ENCODE measurements at places on chromosomes 16 and 17.

- DNase-seq, result peak; percentile 40
These were observed 116.3 kb downstream of the USP22 start for GRCh38 chr17:20926532-20926931.

- no peak for DNase-seq
These were observed 49.2 kb downstream of the RBFOX3 start for GRCh38 chr17:79561486-79562133.

DNA sequence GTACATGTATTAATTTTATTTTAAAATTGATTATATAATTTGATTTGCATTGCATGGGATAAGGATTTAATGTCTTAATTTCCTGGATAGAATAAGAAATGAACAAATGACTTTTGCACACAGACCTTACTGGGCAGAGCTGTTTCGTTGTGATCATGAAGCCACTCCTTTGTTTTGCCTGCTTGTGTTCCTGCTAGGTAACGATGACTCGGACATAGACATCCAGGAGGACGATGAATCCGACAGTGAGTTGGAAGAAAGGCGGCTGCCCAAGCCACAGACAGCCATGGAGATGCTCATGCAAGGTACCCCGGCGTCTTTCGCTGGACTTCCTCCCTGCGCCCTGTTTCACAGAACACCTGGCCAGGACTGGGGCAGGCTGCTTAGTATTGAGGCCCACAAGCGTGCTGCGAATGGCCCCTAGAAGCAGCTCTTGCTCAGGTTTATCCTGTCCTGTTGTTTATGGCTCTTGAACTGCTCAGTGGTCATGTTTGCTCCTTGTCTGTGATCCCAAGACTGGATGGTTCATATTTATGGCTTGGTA, 29.6 kb downstream of the CLUAP1 start:
- DNase-seq, result no peak

DNA sequence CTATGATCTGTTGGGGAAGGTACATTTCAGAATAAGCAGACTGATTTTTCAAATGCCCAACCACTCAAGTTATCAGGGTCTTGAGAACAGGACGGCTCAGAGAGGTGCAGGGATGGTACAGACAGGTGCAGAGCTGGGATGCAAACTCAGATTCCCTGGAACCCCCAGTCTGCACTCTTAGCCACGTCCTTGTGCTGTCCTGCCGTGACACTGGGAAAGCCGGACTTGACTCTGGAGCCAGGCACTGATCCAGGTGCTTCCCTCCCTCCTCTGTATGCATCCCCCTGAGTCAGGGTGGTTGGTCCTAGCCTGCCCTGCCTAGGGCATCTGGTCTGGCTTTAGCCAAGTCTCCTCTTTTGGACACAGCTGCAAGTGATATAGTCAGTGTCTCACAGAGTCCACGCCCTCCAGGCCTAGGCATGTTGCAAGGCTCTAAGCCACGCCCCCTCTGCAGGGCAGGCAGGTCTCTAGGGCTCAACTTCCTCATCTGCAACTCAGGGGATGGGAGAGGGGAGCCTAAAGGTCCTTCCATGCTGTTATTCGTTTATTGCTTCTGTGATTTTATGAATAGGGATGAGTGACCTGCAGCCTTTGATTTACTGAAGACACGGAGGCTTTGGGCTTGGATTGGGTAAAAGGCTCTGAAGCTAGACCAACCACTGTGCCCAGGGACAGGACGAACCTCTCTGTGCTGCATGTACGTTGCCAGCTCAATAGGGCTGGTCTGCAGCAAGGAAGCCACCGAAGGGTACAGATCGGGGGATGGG, 97.3 kb downstream of the SDK2 start:
- no peak for DNase-seq

DNA sequence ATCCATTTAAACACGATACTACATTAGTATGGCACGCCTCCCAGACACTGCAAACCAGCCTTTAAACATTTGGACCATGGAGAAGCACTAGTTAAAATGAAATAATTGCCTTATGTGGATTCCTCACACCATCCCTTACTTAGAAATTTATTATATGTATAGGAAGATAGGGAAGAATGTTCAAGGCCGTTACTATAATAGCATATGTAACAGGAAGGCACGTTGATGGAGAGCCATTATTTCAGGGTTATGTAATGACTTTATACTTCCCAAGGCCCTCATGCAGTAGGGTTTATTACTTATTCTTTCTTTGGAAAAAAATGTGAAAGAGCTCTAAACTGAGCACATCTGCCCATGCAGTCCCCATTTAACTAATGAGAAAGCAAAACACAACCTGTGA, 96.6 kb upstream of the CACNG5 start:
- DNase-seq, result no peak

GRCh38 chr17:60724647-60725046, 47.0 kb downstream of the BCAS3 start:
- no peak for DNase-seq

DNA sequence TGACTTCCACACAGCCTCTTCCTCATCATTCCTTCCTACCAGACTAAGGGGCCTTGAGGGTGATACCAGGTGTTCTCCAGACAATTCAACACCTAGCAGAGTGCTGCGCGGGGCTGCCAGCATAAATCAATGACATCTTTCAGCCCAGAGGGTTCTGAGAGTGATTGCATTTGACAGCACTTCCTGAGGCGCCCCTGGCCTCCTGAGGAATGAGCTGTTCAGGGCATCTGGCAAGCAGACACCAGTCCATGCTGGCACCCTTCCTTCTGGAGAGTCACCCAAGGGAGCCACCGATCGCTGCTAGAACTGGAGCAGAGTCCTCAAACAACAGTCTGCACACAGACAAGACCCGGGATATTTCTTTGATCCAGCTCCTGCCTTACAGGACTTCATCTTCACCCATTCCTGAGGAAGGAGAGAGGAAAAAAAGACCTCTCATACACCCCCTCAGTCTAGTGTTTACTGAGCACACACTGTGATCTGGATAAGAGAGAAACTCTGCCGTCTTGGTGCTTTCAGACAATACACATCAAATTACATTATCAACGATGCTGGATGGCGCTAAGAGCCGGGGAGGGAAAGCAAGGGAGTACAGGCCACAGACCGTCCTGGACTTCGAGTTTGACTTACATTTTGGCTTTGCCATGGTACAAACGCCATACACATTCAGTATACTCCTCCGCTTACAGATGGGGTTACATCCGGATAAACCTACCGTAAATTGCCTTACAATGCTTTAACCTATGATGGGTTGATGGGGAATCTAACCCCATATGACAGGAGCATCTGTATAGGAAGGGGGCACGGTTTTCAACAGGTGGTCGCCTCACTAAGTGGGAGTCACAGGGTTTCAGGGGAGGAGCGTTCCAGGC, 23.0 kb downstream of the NPTX1 start:
- DNase-seq, result no peak
